ENCODE measurements at places on chromosomes 1 and 21.

- no peak for DNase-seq
These were observed 137.8 kb downstream of the PTPRC start for GRCh38 chr1:198776602-198777029.

DNA sequence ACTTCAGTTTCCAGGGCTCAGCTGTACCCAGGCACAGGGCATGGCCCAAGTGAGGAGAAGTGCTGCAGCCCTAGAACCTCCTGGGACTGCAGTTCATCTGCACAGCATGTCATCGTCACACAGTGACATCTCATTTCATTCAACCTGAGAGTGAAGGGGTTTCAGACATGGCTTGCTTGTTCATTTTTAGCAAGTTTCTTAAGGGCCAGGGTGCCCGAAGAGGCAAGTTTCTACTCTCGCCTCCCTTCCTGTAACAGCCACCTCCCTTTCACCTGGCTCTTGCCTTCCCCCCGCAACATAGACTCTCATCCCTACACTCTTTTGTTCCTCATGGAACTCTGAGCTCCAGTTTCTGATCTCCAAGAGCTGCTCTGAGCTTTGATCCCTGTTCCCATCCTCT lies 108.1 kb downstream of the C1orf21 start:
- no peak for DNase-seq

- no peak for DNase-seq
These were observed 92.9 kb downstream of the SNRPE start for GRCh38 chr1:203954293-203954692.

GRCh38 chr1:67434491-67434890 lies 4.3 kb upstream of the SERBP1 start:
- DNase-seq = no peak

DNA sequence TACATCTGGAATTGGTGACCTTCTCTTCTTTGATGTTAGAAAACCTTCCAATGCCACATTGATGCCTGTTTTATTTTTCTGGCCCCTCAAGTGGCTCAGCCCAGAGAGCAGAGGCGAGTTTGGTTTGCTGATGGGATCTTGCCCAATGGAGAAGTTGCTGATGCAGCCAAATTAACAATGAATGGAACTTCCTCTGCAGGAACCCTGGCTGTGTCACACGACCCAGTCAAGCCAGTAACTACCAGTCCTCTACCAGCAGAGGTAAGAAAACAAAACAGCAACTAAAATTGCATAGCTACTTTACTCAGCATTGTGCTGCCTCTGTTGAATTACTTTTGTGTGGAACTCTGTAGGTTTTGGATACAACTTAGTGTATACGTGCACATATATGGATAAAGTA lies 97.6 kb downstream of the CC2D1B start:
- DNase-seq = no peak

- no peak for DNase-seq
These were observed 212.6 kb downstream of the TGFB2 start for GRCh38 chr1:218557731-218558130.

GRCh38 chr1:97046765-97047420 lies 325.3 kb downstream of the PTBP2 start:
- DNase-seq = no peak

DNA sequence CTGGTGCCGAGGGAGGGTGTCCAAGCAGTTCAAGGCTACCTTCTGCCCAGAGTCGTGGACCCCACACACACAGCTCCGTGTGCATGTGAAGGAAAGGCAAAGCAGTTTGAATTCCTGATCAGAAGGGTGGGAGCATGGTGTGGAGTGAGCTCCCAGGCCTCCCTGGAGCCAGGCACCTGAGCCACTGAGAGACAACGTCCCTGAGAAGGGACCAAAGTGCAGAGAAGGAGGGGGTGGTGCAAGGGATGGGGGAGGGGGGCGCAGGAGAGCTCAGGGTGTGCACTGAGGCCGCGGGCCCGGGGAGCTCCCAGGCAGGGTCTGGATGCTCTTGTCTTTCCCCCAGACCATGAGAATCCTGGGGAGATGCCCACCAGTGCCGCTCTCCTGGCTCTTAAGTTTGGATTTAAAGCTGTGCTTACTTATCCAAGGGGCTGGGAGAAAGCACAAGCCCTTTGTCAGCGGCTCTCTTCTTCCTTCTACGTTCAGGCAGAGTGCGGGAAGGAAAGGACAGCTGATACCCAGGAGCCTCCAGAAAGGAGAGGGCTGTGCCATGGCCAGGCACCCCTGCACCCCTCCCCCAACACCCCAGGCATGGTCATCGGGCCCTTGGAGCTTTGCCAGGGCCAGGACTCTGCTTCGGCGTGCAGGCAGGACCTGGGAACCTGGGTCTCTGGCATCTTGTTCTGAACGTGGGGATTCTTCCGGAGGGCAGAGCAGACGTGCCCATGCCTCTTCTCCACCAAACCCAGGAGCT lies 24.1 kb downstream of the ACTA1 start:
- DNase-seq = no peak

GRCh38 chr1:55604749-55605148 lies 389.6 kb upstream of the USP24 start:
- DNase-seq = no peak

DNA sequence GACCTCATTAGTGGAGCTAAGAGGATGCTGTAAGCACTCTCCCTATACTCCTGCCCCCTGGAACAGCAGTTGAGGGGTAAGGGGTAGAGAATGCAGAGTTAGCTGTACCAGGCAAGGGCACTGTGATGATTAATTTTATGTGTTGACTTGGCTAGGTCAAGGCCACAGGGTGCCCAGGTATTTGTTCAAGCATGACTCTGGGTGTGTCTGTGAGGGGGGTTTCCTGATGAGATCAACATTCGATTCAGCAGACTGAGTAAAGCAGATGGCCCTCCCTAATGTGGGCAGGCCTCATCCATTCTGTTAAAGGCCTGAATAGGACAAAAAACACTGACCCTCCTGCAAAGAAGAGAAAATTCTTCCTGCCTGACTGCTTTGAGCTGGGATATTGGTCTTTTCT lies 110.8 kb downstream of the KCND3 start:
- no peak for DNase-seq

DNA sequence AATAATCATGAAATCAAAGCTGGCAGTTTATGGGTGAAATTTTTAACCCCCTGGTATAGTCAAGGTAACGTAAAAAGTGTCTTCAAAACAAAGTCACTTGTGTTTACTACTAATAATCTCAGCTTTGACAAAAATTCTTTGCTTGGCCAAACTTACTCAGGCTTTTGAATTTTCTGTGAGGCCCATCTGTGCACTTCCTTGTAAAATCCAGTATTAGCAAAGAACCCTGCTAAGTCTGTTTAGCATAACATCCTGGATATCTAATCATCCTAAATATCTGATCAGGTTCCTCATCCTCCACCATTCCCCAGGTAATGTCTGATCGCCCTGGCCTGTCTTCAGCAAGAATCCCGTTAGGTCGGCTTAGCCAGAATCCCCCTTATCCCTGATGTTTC lies 3.0 kb downstream of the LYST start:
- DNase-seq = no peak

DNA sequence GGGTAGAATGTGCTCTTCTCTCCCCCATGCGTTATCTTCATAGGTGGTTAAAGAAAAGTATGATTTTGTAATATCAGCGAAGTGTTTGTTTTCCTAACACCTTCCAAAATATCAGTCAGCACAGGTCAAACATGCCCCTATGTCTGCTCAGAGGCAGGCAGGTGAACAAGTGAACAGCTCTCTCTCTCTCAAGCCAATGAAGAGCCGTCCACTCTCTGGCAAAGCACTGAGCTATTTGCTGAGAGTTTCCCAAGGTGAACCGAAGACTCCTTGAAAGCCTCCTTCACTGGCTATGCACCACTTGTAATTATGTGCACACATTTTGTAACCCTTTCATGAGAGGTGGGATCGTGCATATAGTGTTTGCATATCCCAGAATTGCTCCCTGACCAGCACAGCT lies 47.7 kb downstream of the ST6GALNAC3 start:
- no peak for DNase-seq

DNA sequence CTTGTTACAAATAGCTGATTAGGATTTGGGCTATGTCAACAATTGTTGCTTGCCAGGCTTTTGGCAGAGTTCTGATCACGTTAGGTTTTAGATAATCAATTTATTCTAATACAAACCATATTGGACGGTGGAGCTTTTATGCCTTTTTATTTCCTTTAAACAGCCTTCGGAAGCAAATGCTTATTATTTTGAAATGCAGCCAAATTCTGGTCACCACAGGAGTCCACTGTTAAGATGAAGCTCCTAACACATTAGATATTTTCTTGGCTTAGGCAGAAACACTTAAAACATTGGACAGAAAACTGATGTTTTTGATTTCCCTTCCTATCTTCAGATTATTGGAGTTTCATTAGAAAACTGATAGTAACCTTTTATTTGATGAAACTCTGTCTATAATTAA lies 82.9 kb downstream of the CENPF start:
- DNase-seq = no peak

GRCh38 chr1:179048339-179049124 lies 22.8 kb downstream of the FAM20B start:
- no peak for DNase-seq

DNA sequence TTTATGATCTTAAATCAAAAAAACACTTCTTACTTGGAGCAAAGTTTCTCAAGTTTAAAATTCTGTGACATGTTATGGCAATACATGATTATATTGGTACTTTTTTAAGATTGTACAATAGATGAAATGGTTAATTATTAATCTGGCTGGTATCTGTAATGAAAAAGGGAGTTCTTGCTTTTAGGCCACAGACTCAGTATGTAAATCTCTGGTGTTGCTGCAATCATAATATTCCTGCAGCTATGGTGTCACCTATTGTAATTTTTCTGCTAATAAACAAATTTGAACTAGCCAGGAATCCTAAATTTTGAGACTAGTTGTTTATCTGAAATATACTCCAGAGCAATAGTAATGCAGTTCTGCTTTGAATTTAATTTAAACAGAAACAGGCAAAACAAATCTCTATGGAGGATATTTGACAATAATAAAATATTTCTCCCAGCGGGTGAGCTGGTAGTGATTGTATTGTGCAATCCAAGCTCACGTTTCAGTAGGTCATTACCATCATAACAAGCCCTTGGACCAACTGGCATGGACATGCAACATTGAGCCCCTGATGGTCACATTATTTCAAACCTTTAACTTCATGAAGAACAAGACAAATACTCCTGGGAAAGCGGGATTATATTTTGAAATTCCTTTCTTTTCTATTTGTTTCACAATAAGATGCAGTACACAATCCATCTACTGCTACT lies 77.2 kb upstream of the USH2A start:
- no peak for DNase-seq

DNA sequence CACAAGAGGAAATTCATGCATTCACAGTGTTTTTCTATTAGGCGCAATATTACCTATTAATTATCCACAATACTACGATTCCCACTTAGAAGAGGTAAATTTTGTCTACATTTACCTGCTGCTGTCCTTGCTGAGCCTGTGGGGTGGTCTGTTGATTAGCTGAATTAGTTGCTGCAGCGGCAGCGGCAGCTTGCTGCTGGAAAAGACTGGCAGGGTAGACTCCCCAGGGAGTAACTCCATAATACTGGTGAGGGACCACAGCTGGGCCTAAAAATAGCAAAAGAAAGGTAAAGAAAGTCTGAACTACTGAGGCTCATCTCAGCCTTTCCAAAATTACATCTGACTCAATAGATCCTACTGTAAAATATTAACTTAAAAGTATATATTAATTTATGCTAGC lies 66.0 kb upstream of the SDC3 start:
- DNase-seq = no peak

GRCh38 chr1:66840929-66841328 lies 39.9 kb upstream of the INSL5 start:
- no peak for DNase-seq

DNA sequence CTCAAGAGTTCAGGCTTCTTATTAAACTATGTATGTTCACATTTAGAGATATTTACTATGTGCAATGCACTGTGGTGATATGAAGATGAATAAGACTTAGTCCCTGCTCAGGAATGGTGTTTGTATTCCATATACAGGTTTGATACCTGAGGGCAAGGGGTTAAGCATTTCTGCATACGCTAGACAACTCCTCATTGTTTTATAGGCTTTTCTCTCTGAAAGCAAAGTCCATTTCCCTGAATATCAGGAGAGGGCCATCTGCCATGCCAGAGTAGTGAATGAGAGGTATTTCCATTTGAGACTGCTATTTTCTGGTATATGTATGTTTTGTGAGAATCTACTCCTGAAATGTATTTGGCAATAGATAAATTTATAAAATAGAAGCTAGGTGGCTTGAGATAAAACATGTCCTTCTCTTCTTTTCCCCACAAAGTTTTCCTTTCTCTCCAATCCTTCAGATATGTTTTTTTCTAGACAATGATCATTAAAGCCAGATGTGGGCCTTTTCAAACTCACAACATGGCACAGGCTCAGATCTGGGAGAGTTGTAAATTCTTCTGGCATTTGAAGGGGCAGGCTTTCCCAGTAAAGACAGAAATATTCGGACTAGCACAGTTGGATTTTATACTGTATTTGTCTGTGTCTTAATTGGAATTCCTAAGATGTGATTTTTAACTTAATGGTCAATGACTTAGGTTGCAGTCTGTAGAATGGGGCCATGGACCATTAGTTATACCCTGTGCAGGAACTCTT lies 73.3 kb upstream of the WDR26 start:
- no peak for DNase-seq

DNA sequence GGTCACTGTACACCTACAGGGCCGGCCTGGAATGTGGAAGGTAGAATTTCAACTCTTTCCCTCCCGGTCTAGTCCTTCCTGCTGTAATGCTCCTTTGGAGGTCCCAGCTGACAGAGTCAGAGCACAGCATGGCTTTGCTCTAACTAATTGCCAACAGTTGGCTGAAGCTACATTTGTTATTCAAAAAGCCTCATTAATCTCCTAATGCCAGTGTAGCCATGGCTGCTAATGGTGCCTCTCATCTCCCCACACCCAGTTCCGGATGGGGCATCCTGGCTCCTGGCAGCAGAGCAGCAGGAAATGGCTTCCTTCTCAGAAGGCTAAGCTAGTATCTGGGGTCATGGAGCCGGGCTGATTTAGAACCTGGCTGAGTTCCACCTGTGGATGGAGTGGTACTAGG lies 18.7 kb upstream of the CAMK1G start:
- DNase-seq = no peak

GRCh38 chr21:16194788-16195537 lies 465.2 kb downstream of the USP25 start:
- DNase-seq = peak; percentile 22

GRCh38 chr1:154270833-154271232 lies 1.6 kb upstream of the HAX1 start:
- DNase-seq = no peak

GRCh38 chr1:65469889-65470340 lies 49.4 kb downstream of the LEPR start:
- no peak for DNase-seq

GRCh38 chr1:9700340-9700739 lies 48.8 kb downstream of the PIK3CD start:
- DNase-seq = no peak

DNA sequence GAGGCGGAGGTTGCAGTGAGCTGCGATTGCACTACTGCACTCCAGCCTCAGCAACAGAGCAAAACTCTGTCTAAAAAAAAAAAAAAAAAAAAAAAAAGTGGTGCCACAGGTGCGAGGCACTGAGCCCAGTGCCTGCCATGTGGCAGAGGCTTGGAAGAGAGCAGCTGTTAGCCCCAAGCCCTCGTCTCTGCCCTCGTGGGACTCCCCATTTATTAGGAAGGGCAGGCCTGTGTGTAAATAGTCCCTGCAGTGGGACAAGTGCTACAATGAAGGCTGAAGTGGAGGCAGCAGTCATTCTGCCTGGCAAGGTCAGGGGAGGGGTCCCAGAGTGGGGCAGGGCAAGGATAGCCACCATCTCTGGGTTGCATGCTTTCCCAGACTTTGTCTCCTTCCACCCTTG lies 6.5 kb downstream of the RPS6KA1 start:
- DNase-seq = no peak

- no peak for DNase-seq
These were observed 202.3 kb downstream of the HIVEP3 start for GRCh38 chr1:41716188-41717130.
